IMR-90 (cell line): ENCODE measurements at places on chromosomes 13 and 19. TPM values are rescaled to one million over a fixed set of nuclear protein-coding genes. Genes with fewer than 3 reads are reported as not detected.

DNA sequence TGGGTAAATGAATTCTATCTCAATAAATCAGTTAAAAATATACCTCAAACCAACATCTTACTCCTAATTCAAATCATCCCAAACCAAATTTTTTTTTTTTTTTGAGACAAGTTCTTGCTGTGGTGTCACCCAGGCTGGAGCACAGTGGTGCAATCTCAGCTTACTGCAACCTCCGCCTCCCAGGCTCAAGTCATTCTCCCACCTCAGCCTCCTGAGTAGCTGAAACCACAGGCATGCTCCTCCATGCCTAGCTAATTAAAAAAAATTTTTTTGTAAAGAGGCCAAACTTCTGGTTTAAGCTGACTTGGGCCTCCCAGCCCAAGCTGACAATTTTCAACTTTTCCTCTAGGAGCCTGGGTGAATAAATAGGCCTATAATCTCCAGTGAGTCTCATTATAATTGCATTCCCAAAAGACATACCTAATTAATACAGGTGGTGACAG, 22.1 kb upstream of the OLFM2 start:
- DNase-seq = peak; percentile 91

DNA sequence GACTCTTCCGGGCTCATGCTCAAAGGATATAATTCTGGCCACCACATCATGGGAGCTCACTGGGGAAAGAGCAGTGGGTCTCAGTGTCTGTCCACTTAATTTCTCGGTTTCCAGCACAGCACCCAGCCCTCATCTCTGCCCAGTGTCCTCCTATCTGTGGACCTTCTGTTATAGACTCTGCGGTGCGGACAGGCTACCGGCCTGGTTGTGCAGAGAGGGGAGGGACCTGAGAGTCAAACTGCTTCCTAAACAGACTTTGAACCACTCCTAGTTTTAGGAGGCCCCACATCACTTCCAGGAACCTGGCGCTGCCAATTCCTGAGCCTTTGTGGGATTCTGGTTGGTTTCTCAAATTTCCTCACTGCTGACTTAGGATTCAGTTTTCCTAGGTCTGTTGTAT, 59.8 kb upstream of the MED4 start:
- DNase-seq = no peak

GRCh38 chr13:109012115-109012514, 382.7 kb downstream of the MYO16 start:
- no peak for DNase-seq

- DNase-seq = peak; percentile 6
Observed at GRCh38 chr19:7751157-7751783, 3.9 kb upstream of the CD209 start.

DNA sequence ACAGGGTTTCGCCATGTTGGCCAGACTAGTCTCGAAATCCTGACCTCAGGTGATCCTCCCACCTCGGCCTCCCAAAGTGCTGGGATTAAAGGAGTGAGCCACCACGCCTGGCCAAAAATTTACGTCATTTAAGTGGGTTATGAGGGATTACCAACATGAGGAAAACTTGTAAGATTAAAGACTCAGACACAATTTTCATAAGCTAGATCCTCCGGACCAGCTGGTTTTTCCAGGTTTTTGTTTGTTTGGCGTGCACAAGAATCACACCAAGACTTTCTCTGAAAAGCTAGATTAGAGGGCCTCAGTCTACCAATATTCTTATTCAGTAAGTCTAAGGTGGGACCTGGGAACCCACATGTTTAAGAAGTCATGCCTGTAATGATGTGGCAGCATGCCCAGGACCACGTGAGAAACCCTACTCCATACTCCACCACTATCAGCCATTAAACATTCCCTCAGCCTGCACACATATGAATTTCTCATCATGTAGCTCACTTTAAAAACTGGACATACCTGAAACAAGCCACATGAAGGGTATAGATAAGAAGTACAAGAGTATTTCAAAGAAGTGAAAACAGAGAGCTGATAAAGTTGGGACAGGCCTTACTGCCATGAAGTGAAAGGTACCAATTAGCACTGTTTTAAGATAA, 25.7 kb downstream of the DIAPH3 start:
- DNase-seq = no peak

DNA sequence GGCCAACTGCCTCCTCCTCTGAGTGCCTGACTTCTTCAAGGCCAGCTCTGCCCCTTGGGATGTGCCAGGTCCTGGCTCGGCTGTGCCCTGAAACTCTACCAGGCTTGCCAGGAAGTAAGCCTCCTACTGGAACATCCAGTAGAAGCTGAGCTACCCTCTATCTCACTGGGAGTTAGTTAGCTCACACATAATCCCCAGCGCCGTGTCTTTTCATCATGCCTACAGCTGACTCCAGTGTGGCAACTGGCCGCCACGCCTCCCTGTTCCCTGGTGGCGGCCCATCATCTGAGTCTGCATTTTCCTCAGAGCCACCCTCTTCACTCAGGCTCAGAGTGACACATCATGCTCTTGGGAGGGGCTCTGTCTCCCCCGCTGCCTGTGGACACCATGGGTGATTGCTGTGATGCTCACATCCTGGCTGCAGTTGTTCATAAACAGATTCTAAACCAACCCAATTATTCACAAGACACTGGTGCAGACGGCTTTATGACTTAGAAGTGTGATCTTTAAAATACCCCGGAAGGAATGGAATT, 131.9 kb upstream of the IRS2 start:
- DNase-seq = peak; percentile 30

- DNase-seq = no peak
Observed at GRCh38 chr13:77810878-77811277, 107.8 kb downstream of the EDNRB start.

The NLRP5 gene
- not detected in 2 replicates for polyA plus RNA-seq
